ENCODE measurements at places on chromosomes 7 and 10. TPM values are rescaled to one million over a fixed set of nuclear protein-coding genes. Genes with fewer than 3 reads are reported as not detected.

DNA sequence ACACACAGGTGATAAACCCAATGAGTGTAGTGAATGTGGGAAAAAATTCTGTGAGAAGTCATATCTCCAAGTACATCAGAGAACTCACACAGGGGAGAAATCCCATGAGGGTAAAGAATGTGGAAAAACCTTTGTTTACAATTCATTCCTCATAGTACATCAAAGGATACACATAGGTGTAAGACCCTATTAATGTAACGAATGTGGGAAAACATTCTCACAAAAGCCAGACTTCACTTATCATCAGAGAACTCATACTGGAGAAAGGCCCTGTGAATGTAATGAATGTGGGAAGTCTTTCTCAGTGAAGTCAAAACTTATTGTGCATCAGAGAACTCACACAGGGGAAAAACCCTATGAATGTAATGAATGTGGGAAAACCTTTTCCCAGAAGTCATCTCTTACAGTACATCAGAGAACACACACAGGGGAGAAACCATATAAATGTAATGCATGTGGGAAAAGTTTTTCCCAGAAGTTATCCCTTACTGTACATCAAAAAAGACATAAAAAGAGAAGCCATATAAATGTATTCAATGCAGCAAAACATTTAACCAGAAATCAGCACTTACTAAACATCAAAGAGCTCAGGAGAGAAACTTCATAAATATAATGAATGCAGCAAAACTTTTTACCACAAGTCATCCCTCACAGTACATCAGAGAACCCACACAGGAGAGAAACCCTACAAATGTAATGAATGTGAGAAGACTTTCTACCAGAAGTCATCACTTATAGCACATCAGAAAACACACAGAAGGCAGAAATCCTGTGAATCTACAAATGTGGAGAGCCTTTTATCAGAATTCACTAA lies 49.8 kb downstream of the ZNF239 start:
- no peak for DNase-seq

Gene CABCOCO1
- total RNA-seq, result 9.1 TPM

DNA sequence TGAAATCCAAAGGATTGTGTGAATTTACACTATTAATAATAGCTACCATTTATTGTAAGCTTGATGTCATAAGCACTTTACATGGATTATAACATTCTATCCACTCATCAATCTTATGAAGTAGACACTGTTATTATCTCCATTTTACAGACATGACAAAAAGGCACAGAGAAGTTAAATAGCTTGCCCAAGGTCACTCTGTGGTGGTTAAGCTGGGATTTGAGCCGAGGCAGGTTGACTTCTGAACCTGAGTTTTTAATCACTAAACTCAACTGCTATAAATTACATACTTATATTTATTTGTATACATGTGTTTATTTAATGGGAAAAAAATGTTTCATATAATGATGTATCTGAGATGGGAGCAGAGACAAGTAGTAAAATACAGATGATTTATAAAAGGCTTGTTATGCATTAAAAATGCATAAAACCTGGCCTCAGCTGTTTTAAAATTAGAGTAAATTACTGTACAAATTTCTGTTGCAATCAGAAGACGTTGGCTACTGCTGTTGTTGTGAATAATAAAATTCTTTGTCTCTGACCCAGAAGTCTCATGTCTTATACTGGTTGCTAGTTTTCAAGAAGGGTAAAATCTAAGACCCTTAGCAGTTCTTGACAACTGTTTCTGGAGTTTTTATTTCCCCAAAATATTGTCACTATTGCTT lies 61.1 kb upstream of the CALD1 start:
- no peak for DNase-seq

DNA sequence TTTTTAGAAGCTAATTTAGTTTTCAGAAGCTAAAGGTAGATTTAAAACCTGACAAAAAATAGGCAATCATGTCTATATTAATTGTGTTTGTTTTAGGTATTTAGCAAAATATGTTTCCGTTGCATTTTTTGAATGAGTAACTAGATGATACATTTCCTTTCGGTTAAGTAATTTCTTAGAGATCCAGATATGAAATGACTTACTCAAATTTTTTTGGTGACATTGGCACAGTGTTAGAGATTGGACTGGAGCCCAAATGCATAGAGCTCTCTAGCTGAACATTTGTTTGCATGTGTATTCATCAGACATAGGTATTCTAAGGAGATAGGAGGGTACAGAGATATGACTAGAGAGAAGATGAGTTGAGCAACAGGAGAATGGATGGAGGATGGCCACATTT lies 1.9 kb downstream of the BUB3 start:
- DNase-seq, result no peak

GRCh38 chr10:30219971-30220751 lies 128.9 kb downstream of the MTPAP start:
- peak; percentile 38 for DNase-seq

DNA sequence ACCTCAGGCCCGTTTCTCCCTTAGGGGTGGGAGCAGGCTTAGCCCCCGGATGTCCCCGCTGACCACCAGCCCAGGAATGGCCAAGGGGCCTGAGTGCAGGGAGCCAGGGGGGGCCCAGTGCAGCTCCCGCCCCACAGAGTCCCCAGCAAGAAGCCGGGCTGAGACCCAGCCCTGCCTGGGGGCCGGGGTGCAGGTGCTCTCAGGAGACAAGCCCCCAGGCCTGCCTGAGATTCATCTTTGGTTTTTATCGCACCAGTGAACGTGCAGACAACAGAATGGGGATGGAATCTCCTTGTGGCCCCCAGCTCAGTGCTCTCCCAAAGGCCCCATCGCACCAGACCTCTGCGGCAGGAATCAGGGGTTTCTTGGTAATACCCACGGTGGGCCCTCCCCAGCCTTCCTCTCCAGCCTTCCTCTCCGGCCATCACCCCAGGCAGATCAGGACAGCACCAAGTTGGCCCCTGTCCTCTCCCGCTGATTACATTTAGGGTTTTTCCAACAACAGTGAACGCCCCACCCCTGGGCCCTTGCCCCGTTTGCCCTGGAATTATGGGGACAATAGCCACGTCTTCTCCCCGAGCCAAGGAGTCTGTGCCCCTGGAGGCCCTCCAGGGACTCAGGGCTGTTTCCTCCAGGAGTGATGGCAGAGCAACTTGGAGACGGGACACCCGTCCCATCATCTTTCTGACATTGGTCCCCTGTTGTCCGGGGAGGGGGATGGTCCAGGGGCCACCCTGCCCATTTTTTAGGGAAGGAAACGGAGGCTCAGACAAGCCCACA lies 22.4 kb downstream of the ADAP1 start:
- no peak for DNase-seq

DNA sequence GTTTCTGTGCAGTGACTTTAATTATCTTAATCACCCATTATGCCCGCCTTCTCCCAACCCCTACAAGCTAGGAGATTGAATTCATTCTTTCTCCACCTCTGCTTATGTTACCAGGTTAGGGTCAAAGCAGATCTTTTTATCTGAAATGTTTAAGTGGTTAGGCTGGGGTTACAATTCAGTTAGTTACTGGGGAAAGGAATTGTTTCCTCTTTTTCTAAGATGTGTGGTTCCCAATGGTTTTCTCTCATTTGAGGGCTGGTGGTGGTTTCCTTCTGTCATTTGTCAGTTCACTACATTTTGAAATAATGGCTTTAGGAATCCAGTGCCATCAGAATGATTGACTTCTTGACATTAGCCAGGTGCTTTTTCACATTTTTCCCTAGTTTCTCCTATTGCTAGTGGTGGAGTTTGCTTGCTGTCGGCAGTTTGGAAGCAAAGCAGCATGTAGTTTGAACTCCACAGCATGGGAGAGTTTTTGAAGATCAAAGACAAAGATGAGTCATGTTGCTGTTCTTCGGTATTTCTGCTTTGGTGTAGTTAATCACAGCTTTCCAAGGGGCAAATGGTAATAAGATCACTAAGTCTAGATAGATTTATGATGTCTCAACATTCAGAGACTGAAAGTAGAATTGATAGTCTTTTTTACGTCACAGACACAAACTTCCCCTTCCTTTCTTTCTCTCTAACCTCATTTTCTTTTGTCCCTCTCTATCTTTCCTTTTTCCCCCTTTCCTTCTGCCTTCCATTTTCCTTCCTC lies 168.2 kb downstream of the SND1 start:
- DNase-seq, result peak; percentile 92

- DNase-seq, result peak; percentile 51
Observed at GRCh38 chr10:105952153-105952552, 1212.4 kb downstream of the SORCS1 start.

DNA sequence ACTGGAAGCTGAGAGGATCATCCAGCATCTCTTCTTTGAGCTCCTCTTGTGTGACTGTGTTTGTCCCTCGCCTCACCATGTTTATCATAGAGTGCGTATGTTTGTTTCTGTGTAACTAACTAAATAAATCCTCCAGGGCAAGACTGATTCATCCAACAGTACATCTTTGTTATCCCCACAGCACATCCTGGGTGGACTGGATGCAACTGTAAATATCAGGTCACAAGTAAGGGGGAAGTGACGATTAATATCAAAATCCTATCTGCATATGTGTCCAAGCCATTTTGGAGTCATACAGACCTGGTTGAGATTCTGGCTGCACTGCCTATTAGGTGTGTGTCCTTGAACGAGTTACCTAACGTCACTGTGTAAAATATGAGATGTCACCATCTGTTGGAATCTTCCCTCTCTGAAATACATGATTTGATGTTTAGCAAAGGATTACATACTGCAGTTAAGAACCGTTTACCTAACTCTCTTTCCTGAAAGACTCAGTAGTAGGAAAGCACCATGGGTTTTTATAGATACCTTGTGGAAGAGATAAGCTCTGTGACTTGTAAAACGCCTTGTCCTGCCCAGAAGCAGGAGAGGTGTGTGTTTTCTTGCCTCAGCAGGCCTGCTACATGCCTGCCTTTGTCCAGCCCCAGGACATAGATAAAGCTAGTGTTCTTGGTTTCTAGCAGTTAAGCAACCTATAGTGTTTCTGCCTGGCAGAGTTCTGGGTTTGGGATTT lies 25.8 kb downstream of the WBP1L start:
- DNase-seq, result peak; percentile 74

Gene LOXL4
- total RNA-seq, result 20.2 TPM

Gene SPDYE2
- 2.6 TPM for total RNA-seq

Gene EVX1
- 1.7 TPM for total RNA-seq
